Vagina (tissue), 2 donors: ENCODE measurements at places on chromosomes 5 and 9. TPM values are rescaled to one million over a fixed set of nuclear protein-coding genes. Genes with fewer than 3 reads are reported as not detected.

DNA sequence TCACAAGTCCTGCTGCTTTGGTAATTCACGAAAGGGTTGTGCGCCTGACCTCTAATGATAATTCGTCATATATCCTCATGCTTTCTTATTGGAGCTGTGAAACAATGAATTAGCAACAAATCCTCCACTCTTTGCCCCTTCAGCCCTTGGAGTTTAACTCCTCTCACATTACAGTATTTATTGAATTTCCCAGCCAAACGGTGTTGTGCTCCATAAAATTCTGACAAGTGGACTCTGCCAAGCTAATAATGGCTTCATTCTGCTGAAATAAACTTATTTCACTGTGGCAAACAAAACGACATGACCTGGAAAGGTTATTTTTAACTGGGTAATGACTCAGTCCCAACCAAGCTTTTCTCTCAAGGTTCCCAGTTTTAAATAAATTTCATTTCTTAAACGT lies 984.4 kb upstream of the DMAC1 start:
- DNase-seq: no peak

GRCh38 chr9:130791303-130791894 lies 43.7 kb upstream of the ABL1 start:
- no peak for DNase-seq

DNA sequence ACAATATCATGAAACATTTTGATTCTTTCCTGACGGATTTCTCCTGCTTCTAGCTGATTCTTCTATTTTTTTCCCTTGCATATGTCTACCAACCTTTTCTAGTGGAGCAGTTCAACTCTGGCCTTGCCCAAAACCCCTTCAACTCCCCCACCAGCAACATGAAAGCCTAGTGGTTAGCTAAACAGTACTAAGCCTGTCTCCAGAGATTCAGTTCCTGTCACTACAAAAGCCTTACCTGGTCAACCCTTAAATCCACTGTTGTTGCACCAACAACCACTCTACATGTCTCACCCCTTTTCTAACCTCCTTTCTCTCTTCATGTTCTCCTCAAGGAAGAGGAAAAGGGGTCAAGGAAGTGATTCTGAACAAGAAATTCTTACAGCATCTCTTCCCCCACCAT lies 74.8 kb upstream of the PIK3R1 start:
- no peak for DNase-seq

Gene CDX1
- total RNA-seq: not detected

- no peak for DNase-seq
Observed at GRCh38 chr9:84937180-84937579, 267.7 kb downstream of the NTRK2 start.
